ENCODE measurements at places on chromosomes 12 and 14. TPM values are rescaled to one million over a fixed set of nuclear protein-coding genes. Genes with fewer than 3 reads are reported as not detected.

- DNase-seq, result no peak
These were observed 46.0 kb upstream of the FOS start for GRCh38 chr14:75232597-75232996.

DNA sequence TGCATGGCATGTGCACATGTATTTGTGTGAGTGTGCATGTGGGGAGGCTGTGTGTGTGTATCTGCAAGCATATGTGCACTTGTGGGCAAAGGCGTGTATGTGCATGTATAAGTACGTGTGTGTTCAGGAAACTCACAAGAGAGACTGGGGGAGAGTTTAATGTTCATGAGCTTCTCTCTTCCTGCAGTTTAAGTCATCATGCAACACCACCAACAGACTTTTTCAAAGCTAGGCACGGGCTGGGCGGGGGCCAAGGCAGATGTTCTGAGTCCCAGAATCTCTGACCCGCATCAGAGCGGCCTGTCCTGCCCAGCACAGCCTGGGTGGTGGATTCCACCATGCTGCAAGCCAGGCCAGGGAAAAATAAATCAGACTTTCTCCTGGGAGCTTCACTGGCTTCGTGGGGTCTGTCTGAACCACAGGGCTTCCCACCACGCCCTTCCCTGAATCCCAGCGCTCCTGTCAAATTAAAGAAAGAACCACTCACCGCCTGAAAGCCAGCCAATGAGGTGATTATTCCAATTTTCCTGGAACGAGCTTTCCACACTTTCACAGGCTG lies 75.7 kb downstream of the PITPNM2 start:
- DNase-seq, result no peak

SERPINA5 gene
- 516 TPM for total RNA-seq

RHOJ gene
- 7.8 TPM for total RNA-seq

BRF1 gene
- 20.0 TPM for total RNA-seq

Measured in adrenal gland (tissue), 19 donors.